Activated gamma-delta T cell treated with anti-CD3 and anti-CD28 coated beads, Interleukin-2, amount 50 U/mL, for 16 hours (primary cell): ENCODE measurements at places on chromosomes 11 and 22.

DNA sequence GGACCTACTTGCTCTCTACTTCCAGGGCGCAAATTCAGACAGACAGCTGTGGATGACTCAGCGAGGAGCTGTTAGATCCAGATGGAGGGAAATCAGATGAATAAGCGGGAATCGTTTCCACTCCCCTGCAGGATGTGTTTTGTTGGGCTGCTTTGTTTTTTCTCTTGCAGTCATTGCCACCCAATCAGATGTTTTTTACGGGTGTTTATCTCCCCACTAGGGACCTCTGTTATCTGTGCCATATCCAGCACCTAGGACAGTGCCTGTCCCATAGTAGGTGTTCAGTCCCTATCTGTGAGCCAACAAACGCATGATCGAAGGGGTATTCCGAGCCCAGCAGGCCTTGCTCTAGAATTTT, 51.1 kb upstream of the PARVG start:
- no peak for DNase-seq

GRCh38 chr11:105201166-105201565, 61.6 kb upstream of the CARD18 start:
- no peak for DNase-seq

- no peak for DNase-seq
Measured at GRCh38 chr22:41030891-41031290, 61.5 kb upstream of the EP300 start.

DNA sequence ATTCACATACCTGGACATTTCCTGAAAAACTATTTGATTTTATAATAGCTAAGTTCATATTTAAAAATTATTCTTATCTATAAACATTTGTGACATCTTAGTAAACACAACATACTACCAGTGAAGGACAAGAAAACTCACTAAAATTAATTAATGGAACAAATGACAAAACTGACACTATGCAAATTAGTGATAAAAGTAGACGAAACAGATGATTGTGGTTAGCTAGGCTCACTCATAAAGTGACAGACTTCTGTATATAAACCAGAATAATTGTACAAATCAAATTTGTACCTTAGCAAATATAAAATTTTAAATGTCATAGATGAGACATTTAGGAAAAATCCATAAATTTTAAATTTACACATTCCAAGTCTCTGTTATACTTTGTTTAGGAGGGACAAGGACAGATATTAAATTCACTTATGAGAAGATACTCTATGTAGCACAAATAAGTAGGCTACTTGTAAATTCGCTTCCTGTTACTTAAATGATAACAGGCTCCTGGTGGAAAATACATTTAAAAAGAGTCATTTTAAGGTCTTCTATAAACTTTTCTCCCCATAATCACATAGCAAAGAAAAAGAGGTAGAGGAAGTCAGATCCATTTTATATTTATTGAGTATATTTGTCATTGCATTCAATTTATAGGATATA, 81.2 kb downstream of the KIF18A start:
- no peak for DNase-seq

DNA sequence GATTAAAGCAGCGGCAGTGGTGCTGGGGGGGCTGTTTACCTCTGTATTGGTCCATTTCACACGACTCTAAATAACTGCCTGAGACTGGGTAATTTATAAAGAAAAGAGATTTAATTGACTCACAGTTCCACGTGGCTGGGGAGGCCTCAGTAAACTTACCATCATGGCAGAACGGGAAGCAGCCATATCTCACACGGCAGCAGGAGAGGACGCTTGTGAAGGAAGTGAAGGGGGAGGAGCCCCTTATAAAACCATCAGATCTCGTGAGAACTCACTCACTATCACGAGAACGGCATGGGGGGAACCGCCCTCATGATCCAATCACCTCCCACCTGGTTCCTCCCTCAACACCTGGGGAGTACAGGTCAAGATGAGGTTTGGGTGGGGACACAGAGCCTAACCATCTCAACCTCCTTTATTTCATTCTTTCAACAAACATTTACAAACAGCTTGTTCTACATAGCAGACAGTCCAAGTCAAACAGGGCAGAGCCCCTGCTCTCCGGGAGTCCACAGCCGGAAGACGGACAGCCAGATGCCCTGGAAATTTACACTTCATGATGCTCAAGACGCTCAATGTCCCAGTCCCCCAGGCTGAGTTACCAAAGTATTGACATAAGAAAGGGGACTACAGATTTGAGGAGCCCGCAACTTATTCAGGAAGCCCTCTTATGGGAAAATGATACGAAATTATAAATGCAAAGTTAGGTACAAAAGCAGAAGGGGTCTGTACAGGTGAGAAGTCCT, 26.3 kb upstream of the HMGXB4 start:
- no peak for DNase-seq

DNA sequence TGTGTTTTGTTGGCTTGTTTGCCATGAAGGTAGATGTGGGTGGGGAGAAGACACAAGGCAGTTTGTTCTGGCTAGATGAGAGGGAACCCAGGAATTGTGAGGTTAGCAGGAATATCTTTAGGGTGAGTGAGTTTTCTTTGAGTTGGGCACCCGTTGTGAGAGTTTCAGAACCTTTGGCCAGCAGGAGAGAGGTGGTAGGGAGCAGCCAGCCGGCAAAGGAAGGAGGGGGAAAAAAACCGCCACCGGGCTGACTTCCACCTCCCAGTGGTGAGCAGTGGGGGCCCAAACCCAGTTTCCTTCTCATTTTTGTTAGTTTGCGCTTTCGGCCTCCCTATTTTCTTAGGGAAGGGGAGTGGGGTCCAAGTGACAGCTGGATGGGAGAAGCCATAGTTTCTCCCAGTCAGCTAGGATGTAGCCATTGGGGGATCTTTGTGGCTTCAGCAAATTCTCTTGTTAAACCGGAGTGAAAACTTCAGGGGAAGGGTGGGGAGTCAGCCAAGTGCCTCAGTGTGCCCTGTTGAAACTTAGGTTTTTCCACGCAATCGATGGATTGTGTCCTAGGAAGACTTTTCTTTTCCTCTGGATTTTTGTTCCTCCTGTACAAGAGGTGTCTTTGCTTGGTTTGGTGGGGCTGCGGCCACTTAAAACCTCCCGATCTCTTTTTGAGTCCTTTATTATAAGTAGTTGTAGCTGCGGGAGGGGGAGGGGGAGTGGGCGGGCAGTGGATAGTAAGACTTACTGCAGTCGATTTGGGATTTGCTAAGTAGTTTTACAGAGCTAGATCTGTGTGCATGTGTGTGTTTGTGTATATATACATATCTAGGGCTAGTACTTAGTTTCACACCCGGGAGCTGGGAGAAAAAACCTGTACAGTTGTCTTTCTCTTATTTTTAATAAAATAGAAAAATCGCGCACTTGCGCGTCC, 1.1 kb upstream of the GCAT start:
- no peak for DNase-seq

- no peak for DNase-seq
Measured at GRCh38 chr11:64633555-64634159, 42.6 kb downstream of the SLC22A12 start.

DNA sequence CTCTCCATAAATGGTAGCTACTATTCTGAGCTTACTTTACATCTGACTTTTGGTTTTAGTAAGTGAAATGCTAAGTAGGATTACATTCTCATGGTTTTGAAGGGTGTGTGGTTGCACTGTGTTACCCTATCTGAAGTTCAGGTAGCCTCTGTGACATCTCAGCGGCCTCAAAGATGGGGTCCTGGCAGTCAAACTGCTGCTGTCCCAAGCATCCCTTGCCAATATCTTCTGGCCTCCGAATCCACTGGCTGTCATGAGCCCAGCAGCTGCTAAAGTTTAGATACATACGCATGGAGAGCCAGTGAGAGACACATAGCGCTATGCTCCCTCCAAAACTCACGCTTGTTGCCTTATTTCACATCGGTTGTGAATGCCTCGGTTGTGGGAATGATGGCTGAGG, 34.9 kb downstream of the UBASH3B start:
- DNase-seq: no peak

DNA sequence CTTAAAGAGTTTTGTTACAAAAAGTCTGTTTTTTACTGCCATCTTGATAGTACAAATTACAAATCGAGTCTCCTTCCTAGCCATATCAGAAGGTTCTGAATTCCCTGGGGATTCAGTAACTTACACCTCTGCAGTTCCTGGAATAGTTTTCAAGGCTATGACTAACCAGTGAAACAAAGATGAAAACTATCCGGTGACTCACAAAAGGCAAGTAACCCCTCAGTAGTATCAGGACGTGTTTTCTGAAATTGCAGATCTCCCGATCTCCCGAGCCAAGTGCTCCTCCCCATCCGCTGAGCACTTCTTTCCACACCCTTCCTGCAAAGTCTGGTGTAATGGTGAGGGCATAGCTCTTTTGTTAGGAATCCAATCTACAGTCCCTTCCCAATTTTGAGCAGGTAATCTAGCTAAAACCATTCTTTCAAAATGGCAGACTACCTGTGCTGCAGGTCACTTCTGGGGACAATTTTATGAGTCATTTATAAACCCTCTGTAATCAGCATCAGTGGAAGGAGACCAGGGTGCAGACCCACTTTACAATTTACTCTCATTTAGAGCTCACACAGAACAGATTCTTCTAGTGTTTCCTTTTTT, 7.7 kb downstream of the E2F8 start:
- no peak for DNase-seq

GRCh38 chr11:77211594-77212251, 83.7 kb downstream of the MYO7A start:
- no peak for DNase-seq

GRCh38 chr11:35967042-35967441, 23.2 kb downstream of the LDLRAD3 start:
- no peak for DNase-seq

- DNase-seq: peak; percentile 47
Measured at GRCh38 chr11:35040221-35040942, 98.6 kb upstream of the CD44 start.

DNA sequence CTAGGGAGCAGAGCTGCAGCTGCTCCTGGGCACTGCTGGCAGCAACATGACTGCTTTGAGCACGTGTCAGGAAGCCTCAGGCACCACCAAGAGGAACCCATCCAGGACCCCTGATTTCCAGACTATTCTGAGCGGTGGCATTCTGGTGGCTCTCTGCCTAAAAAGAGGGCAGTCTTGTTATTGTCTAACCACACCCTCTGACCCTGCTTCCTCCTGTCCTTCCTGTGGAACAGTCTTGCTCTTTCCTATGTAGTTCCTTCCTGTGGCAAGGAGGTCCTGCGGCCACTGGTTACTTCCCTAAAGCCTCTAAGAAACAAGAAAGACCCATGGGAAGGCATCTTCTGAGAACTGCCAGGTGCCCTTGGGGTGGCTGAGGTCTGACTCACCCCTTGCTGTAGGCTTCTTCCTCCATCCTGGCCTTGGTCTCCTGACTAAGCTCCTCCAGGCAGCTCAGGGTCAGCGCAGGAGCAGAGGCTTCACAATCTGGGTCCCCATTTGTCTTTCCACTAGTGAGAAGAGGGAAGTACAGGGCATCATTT, 13.1 kb upstream of the LYVE1 start:
- no peak for DNase-seq
